ENCODE measurements at places on chromosomes 6 and 20.

DNA sequence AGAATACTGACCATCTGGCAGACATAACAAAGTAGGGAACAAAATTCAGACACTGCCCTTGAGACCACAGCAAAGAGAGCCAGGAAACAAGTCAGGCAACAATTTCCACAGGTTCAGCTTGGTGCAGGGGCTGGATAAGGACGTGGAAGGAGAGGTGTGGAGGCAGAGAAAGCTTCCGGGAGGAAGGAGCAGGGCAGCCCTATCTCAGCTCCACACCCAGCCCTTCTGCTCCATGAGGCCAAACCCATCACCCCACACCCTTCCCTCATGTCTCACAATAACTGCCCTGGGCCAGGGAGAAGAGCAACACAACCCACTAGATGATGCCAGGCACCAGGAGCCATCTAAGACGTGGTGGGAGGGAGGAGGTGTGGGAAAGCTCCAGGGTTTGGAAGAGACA is 5.8 kb downstream of the SNHG17 start:
- no peak for ATAC-seq

DNA sequence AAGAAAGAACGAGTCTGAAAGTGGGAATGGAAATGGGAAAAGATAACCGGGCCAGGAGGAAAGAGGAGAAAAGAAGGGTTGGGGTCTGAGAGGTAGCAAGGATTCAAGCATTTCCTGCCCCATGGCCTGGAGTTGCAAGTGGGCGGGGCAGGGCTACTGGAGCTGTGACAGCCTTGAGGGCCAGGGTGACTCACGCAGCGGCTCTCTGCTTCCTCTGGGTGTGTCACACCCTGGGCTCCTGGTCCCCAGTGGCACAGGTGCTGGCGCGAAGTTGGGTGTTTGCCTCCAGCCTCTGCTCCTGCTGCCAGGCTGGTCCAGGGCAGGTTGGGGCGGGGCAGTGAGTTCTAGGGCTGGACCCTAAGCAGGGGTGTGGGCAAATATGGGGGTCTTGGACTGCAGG is 3.3 kb upstream of the ULBP3 start:
- ATAC-seq = no peak

GRCh38 chr6:97175806-97176205 is 107.2 kb downstream of the MMS22L start:
- ATAC-seq = no peak

GRCh38 chr20:51322164-51322707 is 220.3 kb downstream of the NFATC2 start:
- no peak for ATAC-seq

- ATAC-seq = no peak
Measured at GRCh38 chr20:16216227-16216913, 356.9 kb downstream of the KIF16B start.

GRCh38 chr6:38281126-38281525 is 358.6 kb downstream of the BTBD9 start:
- ATAC-seq = no peak

GRCh38 chr6:28206928-28207509 is 18.1 kb upstream of the ZSCAN9 start:
- no peak for ATAC-seq

- ATAC-seq = peak; percentile 82
Measured at GRCh38 chr6:26043384-26044139, 43.7 kb upstream of the HFE start.

DNA sequence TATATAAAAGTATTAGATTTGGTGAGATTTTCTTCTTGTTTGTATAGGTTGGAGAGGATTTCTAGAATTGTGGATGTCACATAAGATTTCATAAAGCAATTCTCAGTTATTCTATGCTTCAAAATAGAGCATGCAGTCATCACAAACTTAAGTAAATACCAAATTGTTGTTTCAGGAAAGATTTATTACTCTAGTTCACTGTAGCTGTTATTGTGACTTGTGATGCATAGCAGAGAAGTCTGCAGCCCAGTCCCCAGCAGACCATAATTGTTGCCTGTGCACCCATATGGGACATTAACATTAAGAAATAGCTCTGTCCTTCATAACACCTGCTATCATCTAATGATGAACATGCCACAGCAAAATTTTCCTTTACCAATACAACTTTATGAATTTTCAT is 228.0 kb upstream of the FAM83B start:
- ATAC-seq = no peak

DNA sequence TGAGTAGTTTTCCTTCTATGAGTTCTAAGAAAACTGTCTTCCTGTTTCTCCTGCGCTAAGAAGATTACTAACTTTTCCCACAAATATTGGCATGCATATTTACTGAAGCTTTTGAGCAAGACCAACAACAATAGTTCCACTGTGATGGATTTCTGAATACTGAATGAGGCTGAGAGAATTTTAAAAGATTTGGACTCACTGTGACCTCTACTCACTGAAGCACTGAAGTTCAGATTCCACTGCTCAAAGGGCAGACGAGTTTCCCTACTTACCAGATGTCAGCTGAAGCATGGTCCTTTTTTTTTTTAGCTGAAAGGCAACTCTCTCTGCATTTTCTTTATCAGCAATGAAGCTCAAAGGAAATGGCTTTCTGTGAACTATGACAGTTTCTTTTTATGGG is 718.5 kb downstream of the RFPL4B start:
- peak; percentile 75 for ATAC-seq
